ENCODE measurements at places on chromosomes 13 and 19.

GRCh38 chr13:43389573-43389972 is 366.2 kb downstream of the DNAJC15 start:
- no peak for DNase-seq

GRCh38 chr19:6211632-6212402 is 68.0 kb downstream of the MLLT1 start:
- no peak for DNase-seq

DNA sequence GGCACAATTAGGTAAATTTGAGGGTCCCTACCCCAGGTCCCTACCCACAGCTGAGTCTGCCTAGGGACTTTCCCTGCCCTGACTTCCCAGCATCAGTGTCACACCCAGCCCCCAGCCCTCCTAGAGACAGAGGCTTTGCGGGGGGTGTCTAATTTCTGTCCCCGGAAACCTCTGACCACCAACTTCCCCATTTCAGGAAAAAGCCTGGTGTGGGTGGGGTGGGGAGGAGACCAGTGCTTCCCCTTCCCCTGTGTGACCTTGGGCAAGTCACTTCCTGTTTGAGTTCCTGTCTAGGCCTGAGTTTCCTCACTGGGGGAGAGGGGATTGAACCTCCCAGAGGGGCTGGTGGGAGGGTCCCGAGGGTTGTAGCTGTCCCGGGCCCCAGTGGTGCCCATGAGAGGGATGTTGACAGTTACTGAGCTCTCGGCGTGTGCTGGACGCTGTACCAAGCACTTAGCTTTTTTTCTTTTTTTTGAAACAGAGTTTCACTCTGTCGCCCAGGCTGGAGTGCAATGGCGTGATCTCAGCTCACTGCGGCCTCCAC is 7.9 kb downstream of the VASP start:
- peak; percentile 32 for DNase-seq

DNA sequence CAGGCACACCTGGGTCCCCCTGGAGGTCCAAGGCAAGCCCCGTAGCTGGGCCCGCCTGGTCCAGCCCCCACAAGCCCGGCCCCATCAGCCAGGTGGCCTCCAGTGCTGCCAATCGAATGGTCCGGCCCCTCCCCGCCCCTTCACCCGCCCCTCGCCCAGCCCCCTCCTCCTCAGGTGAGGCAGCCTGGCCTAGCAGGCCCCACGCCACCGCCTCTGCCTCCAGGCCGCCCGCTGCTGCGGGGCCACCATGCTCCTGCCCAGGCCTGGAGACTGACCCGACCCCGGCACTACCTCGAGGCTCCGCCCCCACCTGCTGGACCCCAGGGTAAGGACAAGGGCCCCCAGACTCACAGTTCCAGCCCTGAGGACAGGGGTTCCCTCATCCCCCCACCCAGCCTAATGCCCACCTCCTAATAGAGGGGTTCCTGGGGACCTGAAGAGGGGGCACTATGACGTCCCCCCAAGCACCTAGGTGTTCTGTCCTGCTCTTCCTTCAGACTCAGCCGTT is at the start of gene HPN:
Gene HPN (plus strand): TSS at position 174 of the 508 bp plus-strand sequence. CDS start 786 bp downstream, outside the sequence.
- no peak for DNase-seq

DNA sequence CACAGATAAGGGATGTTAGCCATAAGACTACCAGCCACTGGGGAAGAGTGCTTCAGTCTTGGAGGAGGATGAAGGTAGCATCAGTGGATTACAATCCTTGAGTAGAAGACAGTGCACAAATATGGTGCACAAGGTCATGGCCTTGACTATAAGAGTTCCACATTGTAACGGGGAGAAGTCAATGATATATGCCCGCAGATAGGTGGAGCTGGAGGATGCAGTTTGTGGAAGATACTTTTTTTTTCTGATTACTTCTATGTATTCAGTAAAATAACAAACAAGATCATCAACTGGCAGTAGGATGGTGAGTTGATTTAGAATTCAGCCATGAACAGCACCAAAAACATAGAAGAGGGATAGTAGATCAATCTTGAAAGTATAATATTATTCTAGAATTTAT is 926.8 kb upstream of the MIR17HG start:
- no peak for DNase-seq

- DNase-seq, result no peak
Measured at GRCh38 chr13:61247149-61247936, 168.3 kb downstream of the PCDH20 start.

GRCh38 chr19:13803038-13803437 is 7.8 kb downstream of the ZSWIM4 start:
- DNase-seq, result no peak

DNA sequence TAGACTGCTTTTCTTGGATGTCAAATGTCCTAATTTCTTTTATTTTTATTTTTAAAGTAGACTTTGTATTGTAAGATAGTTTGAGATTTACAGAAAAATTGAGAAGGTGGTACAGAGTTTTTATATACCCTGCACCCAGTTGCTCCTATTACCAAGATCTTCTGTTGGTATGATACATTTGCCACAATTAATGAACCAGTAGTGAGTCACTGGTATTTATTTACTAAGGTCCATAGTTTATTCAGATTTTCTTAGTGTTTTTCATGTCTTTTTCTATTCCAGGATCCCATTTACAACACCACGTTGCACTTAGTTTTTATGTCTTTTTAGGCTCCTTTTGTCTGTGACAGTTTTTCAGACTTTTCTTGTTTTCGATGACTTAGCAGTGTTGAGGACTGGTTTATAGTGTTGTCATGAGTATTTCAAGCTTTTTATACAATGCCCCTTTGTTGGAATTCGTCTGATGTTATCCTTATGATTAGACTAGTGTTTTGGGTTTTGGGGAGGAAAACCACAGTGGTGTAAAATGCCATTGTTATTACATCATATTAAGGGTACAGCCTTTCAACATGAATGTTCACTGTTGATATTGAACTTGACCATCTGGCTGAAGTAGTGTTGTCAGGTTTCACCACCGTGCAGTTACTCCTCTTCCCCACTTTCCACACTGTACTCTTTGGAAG is 35.9 kb downstream of the COG3 start:
- DNase-seq, result no peak

DNA sequence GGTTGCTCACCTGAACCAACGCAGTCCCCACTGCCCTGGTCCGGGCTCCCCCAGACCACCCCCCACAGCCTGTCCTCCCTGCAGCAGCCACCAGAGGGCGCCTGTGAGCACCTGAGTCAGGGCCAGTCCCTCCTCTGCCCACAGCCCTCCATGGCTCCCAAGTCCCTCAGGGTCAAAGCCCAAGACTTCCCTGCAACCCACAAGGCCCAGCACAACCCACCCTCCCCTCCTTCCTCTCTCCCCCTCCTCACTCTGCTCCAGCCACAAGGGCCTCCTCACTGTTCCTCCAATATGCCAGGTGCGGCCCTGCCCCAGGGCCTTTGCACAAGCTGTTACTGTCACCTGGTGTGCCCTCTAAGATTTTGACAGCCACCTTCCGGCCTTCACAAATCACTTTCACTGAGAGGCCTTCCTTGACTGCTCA is 10.9 kb downstream of the GNA15 start:
- peak; percentile 84 for DNase-seq

GRCh38 chr13:85243831-85244230 is 555.4 kb downstream of the SLITRK6 start:
- no peak for DNase-seq

DNA sequence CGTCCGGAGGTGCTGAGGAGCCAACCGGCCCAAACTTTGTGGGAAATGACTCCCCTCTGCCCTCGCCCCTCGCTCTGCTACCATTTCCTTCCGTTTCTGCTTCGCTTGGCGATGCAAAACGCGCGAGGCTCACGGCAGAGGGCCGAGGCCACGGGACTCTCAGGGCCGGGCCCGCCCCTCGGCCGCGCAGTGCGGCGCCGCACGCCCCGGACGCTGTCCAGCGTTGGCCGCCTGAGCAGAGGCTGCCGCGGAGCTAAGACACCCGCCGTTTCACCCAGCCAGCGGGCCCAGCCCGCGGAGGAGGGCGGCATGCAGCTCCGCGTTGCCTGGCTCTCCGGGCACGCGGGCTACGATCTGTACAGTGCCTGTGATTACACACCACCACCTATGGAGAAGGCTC is 2.1 kb upstream of the ZNF578 start:
- no peak for DNase-seq

- DNase-seq, result no peak
Measured at GRCh38 chr13:91659256-91660075, 261.0 kb downstream of the GPC5 start.

DNA sequence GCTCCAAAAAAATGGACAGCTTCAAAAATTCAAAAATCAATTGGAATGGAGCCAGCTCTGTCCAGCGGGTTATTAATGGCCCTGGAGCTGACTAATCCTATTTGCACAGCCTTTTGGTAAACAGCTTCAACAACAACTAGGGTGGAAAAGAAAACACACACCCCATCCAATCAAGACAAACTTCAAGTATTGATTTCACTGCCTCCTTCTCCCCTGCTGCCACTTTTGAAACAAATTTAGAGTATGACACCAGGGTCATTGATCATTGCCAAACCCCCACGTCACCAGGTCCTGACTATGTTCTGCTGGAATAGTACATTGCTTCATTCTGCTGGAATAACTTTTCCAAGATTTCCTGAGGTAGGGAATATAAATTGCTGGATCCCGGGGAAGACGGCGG is 56.8 kb upstream of the GTF3A start:
- no peak for DNase-seq

GRCh38 chr13:112903606-112904195 is 65.3 kb upstream of the MCF2L start:
- no peak for DNase-seq

GRCh38 chr13:37995092-37995491 is 125.5 kb upstream of the TRPC4 start:
- no peak for DNase-seq

Data from activated CD4-positive, alpha-beta T cell treated with anti-CD3 and anti-CD28 coated beads, Interleukin-2, amount 50 U/mL, for 48 hours (primary cell).